Effector memory CD4-positive, alpha-beta T cell (primary cell): ENCODE measurements at places on chromosomes 7 and 10.
A peak's percentile ranks its signal among the peaks of the same experiment; 100 is the strongest.

GRCh38 chr7:95470452-95470851 is 15.3 kb upstream of the ASB4 start:
- no peak for DNase-seq

DNA sequence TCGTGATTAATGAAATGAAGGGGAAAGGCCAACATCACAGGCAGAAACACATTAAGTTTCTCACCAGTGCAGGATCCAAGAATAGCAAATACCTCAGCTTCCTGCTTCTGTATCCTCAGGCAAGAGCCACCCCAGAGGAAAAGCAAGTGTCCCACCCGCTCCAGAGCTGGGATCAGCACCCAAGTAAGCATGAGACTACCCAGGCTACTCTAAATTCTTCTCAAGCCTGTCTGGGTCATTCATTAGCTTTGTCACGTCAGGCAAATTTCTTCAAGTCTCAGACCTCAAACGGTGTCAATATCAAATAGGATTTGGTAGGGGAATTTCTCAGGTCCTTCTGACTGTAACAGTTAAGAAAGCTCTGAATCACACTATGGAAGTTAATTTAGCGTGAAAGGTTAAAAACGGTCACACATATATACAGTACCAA is 59.0 kb downstream of the GNA12 start:
- no peak for DNase-seq

DNA sequence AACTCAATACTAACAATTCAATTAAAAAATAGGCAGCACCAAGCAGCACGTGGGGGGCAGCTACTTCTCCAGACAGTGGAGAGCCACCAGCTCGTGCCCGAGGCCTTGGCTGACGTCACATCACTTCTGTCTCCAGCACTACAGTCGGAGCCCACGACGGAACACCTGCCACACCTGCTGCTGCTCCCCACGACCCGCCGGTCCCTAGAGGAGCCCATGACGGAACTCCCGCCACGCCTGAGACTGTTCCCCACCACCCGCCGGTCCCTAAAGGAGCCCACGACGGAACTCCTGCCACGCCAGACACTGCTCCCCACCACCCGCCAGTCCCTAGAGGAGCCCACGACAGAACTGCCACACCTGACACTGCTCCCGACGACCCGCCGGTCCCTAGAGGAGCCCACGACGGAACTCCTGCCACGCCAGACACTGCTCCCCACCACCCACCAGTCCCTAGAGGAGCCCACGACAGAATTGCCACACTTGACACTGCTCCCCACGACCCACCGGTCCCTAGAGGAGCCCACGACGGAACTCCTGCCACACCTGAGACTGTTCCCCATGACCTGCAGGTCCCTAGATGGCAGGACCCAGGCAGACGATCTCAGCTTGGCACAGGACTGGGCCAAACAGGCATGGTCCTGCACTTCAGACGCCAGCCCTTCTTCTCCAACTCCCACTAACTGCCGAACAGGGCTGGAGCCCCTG is 258.0 kb downstream of the ELFN1 start:
- no peak for DNase-seq

- DNase-seq = no peak
These were observed 28.6 kb downstream of the SORBS1 start for GRCh38 chr10:95532536-95532935.

DNA sequence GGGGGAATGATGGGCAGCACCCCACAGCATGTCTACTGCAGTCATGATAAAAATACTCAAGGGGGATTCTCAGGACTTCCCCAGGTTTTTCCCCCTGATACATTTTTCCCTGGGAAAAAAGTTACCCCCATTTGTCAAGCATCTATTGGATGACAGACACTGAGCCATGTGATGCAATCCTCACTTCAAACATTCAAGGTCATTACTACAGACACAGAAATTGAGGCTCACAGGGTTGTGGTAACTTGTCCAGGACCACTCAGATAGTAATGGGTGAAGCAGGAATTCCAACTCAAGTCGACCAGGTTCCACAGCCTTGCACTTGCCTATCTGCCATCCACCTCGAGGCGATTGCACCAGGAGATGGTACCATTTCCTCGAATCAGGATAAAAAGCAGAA is 31.7 kb downstream of the PPP1R3C start:
- DNase-seq = no peak

- no peak for DNase-seq
These were observed 219.8 kb downstream of the TCERG1L start for GRCh38 chr10:131091682-131092081.

GRCh38 chr7:44853391-44853790 is 5.5 kb upstream of the H2AZ2 start:
- DNase-seq = no peak

DNA sequence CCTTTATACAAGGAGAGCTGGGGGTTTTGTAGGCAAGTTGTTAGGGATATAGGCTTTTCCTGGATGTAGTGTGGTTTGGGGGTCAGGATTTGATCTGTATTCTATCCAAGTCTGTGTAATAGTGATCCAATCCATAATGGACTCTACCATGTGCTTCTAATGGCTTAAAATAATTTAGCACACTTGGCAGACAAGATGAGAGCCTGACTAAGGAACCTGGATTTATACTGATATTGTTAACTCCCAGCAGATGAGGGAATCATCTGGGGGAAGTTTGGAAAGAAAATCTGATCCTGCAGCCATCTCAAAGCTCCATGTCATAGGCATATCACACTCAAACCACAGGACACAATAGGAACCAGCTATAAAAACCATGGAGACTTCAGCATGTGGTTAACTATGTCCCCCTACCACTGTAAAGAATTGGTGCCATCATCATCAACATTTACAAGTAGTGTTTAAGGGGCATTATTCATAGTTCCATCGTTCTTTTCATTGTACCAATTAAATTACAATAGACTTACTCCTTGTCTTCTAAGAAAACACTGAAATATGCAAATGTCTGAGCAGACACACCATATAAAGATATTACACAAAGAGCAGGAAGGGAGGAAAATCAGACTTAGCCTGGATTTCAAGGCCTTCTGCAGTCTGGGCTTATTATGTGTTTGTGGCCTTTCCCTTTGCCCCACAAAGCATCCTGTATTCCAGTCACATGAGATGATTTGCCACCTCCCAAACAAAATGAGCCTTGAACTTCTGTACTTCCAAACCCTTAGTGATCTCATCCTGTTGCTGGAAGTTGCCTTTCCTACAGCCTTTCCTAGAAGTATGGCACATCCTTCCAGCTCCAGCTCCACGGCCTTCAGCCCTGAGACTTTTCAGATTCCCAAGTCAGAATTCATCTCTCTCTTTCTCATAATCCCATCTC is 22.5 kb upstream of the HPS1 start:
- DNase-seq = no peak

- peak; percentile 69 for DNase-seq
These were observed 78.9 kb downstream of the MKI67 start for GRCh38 chr10:128047351-128047750.

DNA sequence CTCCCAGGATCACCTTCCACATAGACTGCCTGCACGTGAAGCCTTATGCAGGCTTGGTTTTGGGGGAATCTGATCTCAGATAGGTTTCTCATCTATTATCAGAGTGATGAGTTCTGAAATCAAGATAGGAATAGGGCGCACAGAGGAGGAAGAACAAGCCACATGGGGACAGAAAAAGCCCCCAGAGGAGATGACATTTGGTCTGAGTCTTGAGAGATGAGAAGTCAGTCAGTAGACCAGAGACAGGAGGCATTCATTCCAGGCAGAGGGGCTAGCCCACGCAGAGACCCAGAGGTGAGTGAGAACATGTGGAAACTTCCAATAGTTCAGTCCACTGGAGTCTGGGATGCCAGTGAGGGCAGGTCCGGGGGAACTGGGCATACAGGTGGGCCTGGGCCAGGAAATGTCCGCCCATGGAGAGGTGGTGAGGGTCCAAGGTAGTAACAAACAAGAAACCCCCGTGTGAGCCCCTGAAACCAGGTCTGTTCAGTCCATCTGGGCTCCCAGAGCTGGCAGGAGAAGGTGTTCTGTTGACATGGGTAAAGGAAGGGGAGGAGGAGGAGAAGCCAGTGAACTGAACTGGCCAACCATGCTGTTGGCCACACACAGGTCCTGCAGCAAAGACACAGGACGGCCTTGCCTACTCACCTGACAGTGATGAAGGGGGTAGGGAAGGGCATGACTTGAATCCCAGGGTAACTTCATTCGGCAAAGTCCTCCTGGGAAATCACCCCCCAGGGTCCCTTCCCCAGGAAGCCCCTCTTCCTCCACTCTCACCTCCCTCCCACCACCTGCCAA is 69.3 kb upstream of the SMNDC1 start:
- DNase-seq = no peak

GRCh38 chr7:53984776-53985175 is 557.4 kb upstream of the VSTM2A start:
- DNase-seq = no peak

DNA sequence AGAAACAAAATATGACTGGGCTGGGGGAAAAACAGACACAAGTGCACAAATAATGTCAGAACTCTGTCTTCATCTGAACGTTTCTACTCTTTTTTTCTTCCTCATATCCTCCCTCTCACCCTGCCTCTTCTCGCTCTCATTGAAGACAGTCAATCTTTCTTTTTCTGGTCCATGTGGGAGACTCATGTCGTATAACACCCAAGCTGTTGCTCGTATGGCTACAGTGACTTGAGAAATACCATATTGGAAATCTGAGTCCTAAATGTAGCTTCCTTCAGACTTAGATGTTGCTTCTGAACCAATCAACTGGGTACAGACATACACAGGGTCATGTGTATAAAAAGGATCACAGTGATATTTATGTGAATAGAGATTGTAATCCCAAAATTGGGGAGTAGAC is 579.8 kb upstream of the CELF2 start:
- DNase-seq = no peak

DNA sequence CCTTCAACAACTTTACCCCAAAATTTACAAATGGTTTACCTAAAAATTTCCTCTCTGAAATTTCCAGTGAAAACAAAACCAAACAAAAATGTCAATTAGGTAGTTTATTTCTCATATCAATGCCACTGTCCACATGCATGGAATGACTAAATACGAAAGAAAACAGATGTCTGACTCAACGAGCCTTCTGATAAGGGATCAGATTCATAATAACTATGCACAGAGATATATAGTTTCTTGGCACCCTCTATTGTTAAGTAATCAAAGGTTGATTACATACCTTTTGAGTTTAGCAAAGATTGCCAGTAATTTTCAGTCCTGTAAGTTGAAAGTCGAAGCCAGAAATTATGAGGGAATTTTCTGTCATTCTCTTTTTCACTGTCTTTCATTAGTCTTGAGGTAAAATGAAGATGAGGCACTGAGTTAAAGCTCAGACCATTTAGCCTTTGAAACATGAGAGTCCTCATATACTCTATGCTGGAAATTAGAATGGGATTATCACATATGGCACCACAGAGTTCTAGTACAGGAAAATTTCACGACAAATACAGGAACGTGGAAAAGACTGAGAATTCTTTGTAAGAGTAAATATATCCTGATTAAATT is 519.1 kb upstream of the ANKRD30A start:
- DNase-seq = no peak

GRCh38 chr7:36546331-36546730 is 156.7 kb downstream of the ANLN start:
- DNase-seq = no peak

DNA sequence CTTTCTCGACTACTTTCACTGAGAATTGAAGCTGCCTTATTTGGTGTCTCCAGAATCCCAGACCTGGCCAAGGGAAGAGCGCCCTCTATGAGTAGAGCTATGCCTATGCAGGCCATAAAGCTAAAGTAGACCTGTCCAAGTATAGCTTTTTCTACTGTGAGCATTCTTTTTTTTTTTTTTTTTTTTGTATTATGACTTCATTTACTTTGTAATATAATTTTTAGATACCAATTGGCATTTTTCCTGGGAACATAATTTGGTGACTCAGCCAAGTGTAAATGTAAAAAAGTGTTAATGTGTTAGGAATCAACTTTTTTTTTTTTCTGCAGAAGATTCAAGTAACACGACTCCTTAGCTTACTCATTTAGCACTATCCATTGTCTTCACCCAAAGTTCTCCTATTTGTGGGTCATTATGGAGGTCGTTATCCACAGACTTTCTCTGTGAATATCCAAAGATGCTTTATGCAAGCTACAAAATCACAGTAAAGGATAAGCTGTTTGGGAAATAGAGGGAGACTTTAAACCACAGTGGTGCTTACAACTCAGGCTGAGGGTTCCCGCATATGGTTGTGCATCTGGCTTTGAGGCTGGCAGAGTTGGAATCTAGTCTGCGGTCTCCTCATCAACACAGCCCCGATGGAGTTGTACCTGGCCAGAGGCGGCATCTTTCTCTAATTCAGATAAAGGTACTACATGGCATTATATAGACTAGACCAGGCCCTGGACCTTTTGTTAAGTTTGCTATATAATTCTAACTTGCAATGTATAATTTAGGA is 1040.2 kb upstream of the SORCS1 start:
- no peak for DNase-seq

- no peak for DNase-seq
These were observed 18.6 kb upstream of the ADRB1 start for GRCh38 chr10:114024876-114025610.

- no peak for DNase-seq
These were observed 231.3 kb downstream of the SFMBT2 start for GRCh38 chr10:7179536-7179935.

DNA sequence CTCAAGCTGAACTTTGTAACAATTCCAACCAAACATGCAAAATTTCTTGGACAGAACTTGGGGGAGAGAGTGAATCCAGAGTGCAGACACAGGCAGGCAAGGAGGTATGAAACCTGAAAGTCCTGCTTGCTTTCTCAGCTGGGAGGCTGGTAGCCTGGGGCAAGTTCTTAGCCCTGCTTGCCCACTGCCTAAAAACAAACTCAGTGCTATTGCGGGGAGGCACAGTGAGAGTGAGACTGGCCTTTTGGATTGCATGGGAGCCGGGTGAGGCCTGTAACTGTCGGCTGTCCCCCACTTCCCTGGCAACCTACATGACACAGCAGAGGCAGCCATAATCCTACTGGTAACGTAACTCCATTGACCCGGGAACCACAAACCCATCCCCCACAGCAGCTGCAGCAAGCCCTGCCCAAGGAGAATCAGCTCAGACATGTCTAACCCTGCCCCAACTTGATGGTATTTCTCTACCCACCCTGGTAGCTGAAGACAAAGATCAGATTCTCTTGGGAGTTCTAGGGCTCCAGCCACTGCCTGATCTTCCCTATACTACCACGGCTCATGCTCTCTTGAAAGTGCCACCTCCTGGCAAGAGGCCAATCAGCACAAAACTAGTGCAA is 663.6 kb downstream of the GRM8 start:
- DNase-seq = no peak

DNA sequence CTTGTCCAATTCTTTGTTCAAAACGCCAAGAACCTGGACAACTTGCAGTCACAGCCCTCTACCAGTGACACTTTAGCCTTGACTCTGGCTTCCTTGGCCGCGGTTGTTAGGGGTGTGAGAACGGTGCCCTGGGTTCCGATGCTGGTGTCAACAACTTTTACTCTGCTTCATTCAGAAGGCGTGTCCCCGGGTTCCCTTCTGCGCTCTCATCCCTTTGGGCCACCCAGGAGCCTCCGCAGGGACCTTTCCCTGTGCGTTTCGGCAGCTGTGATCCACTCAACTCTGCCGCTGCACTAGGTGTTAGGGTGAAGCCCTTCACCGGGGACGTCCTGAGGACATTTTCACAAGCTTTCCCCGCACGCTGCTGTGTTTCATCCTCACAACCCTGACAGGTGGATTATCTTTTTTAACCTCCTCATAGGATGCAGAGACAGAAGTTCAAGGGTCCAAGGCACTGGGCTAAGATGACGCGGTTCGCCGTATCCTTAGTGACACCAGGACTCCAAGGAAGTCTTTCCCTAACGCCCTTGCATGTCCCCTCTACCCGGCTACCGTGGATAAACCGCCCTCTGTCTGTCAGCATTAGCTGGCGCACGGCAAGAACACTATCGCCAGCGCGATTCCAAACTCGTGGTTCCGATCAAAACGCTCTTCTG is 133.5 kb upstream of the SHH start:
- DNase-seq = no peak
